Activated CD4-positive, alpha-beta T cell treated with anti-CD3 and anti-CD28 coated beads, Interleukin-2, amount 50 U/mL, for 4 hours (primary cell): ENCODE measurements at places on chromosomes 3 and 15.

DNA sequence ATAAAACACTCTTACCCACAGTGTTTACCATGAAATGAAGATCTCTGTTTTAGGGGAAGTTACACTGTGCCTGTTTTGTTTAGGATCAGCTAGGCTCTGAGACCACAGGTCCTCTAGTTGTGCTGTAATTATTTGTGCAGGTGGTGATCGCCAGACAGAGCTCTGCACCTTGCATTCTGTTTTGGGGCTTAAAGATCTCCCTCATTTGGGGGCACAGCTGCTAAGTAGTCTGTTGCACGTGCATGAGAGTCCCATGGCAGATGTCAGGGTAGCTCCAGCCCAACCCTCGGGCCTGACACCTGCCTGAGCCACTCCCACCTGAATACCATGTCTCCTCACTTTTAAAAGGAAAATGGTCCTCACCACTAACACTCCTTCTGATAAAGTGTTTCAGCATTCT is 12.4 kb downstream of the C3orf20 start:
- no peak for DNase-seq

DNA sequence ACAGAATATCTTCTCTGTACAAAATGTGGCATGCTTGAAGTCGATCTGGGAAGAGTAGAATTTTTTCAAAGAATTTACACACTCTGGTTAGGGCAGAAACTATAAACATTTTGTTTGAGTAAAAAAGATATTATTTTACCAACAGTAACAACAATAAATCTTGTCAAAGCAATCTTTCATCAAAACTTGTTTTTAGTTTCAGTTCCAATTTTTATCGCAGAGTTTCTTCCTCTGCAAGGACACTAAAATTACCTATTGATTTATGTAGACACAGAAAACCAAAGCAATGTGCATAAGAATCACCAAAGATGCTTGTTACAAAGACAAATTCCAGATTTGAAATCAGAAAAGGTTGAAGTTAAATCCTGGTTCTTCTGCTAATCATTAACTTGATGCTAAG is 61.9 kb downstream of the CGGBP1 start:
- no peak for DNase-seq

DNA sequence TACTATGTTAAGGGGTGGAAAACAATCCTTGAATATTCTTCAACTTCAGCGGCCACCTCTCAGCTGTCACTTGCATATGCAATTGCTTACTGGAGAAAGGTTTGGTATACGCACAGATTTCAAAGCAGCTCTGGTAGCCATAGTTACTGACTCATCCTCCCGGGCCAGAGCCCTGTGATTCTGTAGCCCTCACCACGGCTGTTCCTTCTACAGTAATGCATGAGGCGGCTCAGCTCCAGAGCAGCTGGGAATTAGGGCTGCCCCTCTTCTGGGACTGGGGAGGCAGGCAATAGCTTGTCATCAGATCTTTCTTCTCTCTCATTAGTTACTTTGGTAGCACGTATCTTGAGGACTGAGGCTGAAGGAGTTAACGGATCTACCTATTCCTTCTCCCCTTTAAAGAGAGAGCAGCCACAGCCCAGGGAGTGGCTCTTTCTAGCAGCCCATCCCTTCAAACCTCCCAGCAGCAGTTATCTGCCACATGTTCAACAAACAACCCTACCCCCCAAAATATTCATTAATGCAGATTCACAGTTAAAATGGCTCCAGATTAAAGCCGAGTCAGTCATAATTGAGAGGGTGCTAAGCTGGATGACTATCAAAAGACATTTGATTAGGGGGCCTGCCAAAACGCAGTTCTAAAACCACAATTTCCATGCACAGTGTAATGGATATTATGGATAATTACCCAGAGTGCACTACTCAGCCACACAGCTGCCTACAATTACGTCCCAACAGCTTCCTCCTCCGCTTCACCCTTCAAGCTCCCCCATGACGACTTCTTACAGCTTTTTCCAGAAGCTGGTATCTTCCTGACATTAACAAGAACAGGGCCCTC is 54.7 kb downstream of the ETV5 start:
- DNase-seq: no peak

DNA sequence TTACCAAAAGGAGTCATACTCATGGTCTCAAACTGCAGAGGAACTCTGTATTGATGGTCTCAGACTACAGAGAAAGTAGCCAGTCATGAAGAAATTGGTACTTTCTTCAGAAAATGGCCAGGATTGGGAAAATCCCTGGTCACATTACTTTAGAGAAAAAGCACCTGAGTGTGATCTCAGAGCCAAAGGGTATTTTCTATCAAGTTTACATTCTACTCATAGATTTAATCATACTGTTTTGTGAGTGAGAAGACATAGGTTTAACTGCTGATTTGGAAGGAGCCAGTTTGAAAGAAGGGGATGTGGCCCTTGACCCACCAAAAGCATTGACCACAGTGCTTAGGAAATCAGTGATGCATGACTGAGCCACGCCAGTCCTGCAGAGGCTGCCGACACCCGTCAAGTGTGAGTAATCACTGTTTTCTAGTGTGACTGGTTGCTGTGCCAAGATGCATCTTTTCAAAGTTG is 203.6 kb downstream of the AKAP13 start:
- DNase-seq: no peak

GRCh38 chr15:36601497-36601932 is 22.1 kb downstream of the CDIN1 start:
- DNase-seq: no peak

DNA sequence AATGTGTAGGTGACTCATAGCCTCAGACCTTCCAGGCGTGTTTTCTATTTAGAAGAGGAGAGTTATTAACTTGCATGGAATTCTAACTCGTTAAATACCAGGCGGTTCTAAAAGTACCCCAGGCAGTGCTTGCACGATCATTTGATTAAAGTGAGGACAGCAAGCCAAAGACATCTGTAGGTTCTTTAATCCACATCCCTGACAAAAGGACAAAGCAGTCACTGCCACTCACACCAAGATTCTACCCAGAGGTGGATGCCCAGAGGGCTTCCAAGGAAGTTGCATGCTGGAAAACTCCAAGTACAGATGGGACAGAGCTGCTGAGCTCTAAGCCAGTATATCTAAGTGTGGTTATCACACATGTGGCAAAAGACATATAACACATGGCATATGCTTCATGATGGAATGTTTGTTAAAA is 372.1 kb downstream of the ROBO2 start:
- DNase-seq: no peak

DNA sequence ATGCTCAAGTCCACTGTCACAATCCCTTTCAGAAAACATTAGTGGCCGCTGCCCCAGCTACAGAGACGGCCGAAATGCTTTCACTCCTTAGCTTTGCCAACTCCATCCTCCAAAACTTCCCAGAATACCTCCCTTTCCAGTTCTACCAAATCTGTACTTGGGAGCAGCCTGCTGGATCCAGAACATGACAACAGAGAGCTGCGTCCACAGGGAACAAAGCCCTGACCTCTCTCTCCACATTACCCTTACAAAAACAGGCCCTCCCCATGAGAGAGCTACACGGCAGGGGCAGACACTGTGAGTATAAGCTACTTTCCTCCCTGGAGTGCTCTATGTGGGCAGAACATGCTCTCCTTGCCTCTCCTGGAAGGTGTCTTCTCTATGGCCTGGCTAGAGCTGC is 6.3 kb downstream of the RBM15B start:
- no peak for DNase-seq

DNA sequence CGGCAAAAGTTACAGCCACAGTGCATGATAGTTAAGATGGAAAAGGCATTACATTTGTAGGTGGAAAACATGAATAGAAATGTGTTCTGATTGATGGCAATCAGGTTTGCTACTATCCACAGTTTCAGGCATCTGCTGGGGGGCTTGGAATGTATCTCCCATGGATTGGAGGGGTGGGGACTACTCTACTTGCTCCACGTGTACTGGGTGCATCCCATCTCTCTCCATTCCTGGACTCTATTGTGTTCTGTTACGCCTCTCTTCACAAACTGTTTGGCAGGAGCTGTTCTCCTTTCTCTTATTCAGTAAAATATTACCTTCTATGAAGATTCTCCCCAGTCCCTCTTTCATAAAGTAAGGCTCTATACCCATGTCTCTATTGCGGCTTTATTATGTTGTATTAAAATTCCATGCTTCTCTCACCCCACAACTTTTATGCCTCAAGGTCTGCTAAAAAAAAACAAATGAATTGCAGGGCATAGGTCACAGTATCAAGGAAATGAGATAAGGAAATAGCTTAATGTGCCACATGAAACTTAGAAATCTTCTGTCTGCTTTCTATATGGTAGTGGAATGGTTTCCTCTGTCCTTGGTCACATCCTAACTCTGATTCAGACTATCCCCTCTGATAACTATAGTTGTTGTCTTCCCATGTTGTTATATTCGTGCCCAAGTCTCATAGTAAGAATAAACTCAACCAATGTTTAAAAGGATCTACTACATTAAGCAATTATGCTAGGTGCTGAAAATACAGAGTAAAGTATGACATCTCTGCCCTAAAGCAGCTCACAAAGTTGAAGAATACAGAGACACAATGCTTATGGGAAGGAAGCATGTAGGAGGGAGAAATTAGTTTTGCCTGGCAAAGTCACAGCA is 43.2 kb downstream of the LRRFIP2 start:
- no peak for DNase-seq

- DNase-seq: no peak
Observed at GRCh38 chr15:78112551-78112950, 18.7 kb downstream of the CIB2 start.
